ENCODE measurements at places on chromosomes 5 and 9.

DNA sequence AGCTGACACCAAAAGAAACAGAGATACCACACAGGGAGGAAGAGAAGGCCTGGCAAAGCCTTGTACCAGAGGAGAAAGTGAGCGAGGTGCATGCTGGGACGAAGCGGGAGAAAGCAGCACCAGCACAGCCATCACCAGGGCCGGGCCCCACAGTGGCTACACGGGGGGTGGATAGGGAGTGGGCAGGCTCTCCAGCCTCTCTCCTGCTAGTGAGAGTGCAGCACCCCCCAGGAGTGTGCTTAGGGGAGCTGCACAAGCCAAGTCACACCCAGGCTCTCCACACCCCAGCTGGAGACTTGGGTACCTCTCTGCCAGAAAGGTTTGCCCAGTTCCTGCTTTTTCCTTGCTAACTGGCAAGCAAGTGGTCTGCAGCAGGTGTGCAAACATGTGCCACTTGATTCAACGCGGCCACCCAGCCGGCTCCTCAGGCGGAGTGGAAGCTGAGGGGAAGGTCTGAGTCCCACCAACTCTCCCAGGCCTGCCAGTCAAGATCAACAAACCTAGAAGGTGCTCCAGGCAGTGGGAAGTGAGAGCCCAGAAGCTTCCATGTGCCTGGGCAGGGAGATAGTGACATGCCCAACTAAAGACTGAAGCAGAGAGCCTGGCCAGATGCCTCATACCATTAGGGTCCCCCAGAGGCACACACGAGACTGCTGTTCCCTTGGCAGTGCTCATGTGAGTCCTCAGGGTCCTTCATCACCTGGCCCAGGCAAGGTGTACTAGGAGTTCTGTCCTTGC lies 39.9 kb downstream of the BICD2 start:
- no peak for DNase-seq

GRCh38 chr5:164784230-164784629 lies 1278.8 kb downstream of the MAT2B start:
- DNase-seq = no peak

DNA sequence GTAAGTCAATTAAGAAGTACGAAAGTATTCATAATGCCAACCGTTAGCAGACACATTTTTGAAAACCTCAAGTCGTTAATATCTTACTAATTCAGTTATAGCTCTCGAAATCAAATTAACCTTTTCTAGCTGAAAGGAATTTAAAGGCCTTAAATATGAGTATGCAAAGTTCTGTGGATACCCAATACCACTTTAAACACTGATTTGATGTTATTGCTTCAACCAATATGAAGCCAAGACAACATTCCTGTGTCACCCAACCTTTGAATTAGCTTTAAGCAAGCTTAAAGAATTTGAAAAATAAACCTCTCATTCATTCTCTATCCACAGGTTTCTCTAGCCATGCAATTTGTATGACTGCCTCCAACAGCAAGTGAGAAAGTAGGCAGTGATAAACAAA lies 204.5 kb downstream of the MCTP1 start:
- no peak for DNase-seq

- no peak for DNase-seq
These were observed 27.1 kb downstream of the GSN start for GRCh38 chr9:121294866-121295661.

DNA sequence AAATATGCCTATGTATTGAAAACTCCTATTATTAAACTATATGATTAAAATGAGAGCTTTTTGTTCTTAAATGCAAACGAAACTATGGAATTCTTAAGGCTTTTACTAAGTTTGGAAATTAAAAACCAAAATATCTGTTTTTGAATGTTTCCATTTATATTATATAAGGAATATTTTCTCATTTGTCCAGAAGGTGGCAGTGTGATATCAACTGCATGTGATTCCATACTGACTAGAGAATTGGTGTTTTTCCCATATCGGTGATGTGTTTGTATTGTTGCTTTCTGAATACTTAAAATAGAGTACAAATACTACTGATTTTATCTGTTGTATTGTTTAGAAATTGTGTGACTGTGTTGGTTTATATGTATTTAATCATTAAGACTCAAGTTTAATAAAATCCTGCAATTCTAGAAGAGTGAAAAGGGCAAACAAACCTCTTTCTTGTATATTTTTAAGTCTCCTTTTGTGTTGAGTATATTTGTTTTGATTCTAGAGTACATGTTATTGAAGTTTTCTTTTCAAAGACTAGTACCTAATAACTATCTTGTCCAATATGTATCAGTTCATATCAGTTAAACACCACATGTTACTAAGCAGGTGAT lies 320.8 kb downstream of the CCDC171 start:
- no peak for DNase-seq

All from thoracic aorta (tissue), 2 donors.